ENCODE measurements at places on chromosomes 16 and 17. TPM values are rescaled to one million over a fixed set of nuclear protein-coding genes. Genes with fewer than 3 reads are reported as not detected.

The MT4 gene
- not detected for polyA plus RNA-seq

The PYDC1 gene
- polyA plus RNA-seq = not detected

The PIK3R6 gene
- 2.2 TPM for polyA plus RNA-seq

The PALB2 gene
- 22.6 TPM for polyA plus RNA-seq

The MTMR4 gene
- polyA plus RNA-seq = 70.4 TPM

DNA sequence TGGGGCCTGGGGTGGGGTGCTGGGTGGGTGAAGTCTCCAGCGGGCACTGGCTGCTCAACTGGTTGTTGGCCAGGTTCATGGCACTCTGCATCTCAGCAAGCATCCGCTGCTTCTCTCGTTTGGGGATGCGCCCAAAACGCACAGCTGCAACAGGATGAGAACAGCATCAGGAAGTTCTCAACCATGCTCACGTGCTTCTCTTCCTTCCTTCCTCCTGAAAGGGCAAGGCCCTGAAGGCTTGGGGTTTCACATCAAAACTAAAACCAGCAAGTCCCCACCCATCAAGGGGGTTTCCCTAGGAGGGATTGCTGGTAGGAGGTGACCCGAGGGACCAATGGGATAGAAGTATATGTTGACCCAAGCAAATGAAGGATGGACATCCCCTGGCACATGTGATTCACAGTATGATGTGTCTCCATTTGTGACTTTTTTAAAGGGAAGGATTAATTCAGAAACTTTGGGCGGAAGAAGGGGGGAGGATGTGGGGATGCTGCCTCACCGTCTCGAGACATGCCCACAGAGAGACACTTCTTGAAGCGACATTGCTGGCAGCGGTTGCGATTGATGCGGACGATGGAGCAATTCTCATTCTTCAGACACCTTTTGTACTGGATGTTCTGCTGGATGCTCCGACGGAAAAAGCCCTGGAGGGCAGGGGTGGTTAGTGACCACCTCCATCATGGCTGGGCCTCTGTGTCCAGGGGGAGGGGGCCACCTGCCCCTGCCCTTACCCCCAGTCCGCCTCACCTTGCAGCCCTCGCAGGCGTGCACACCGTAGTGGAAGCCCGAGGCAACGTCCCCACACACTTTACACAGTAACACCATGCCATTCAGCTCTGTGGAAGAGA is 4.2 kb downstream of the NR1D1 start:
- no peak for DNase-seq

- no peak for DNase-seq
Observed at GRCh38 chr16:80610481-80611156, 69.8 kb downstream of the DYNLRB2 start.

DNA sequence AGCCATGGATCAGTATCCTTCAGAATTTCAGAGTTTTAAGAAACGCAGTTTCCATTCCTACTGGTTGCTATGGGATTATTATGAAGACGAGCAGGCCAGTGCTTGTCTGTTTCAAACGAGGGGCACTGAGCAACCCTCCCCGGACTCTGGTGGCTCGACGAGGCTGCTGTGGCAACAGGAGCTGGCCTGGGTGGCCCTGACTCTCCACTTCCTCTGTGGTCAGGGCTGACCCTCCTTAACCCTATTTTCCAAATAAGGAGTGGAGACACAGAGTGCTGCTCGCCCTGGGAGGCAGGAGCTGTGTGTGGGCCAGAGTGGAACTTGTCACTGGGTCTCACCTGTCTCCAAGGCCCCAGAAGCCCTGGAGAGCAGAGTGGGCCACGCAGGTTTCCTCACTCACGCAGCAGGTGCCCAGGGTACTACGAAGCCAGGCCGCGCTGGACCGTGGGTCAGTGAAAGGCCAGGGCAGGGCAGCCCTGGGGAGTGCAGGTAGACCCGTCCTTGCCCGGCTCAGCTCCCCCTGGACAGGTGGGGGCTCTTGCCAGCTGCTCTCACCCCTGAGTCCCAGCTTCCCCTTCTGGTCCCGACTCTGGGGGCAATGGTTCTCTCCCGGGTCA is 3.3 kb downstream of the GALNS start:
- DNase-seq = no peak

- DNase-seq = no peak
Observed at GRCh38 chr17:53662608-53663007, 160.1 kb upstream of the KIF2B start.

GRCh38 chr16:29825145-29826044 is 5.1 kb downstream of the MVP start:
- DNase-seq = no peak

DNA sequence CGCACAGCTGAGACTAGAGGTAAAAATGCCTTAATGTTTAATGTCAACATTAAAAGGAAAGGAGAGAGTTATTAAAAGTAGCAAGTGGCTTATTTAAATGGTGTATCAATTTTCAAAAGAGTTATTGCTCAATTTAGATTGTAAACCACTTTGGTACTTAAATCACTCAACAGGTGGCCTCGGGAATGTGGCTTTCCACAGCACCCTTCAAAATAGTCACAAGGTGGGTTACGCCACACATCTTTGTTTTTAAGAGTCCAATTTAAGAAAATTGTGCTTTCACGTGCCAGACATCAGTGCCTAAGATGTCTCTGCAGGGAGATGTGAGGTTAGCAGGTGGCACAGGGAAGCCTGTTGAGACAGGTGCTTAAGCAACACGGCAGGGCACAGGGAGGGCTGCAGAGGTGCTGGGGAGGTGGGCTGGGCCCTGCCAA is 27.5 kb upstream of the ADCY7 start:
- no peak for DNase-seq

- DNase-seq = no peak
Observed at GRCh38 chr16:78729687-78730086, 630.2 kb downstream of the WWOX start.

DNA sequence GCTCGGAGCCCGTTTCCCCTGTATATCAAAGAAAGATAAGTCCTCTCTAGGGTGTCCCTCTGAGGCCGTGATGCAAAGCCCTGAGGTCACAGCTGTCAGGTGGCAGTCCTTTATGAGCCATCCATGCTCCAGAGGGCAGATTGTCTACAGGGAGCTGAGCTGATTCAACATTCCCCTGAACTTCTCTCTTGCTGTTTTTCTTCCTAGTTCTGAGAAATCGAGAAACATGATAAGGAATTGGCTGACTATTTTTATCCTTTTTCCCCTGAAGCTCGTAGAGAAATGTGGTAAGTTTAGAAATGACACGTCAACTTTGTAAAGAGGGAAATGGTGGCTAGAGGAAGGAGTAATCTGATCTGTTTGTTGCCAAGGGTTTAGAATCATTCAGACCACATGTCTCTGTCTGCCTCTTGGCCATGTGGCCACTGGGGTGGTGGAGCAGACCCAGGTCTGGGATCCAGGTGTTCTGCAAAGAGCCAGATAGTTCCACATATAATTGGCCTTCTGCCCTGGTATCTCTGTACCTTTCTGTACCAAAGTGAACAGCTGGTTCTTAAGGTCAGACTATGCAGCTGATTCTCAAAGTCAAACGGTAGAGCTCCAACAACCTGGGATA is 3.5 kb downstream of the CTNS start:
- no peak for DNase-seq

DNA sequence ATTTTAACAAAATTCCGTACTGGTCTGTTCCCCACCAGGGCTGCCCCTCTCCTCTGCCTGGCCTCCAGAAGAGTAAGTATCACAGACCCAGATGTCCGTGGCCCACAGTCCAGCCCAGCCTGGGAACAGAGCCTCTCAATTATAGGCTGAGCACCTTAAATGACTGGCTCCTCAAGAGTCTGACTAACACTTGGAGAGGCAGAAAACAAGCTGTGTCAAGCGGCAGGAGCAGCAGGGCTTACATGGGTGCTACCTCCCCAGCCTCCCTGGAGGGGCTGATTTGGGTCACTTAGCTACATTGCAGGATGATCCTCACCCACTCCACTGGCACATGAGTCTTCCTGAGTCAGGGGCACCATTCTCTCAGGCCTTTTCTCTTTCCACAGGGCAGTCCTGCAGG is 209.7 kb downstream of the COPRS start:
- DNase-seq = no peak

GRCh38 chr16:82042846-82043245 is 7.8 kb downstream of the HSD17B2 start:
- no peak for DNase-seq

DNA sequence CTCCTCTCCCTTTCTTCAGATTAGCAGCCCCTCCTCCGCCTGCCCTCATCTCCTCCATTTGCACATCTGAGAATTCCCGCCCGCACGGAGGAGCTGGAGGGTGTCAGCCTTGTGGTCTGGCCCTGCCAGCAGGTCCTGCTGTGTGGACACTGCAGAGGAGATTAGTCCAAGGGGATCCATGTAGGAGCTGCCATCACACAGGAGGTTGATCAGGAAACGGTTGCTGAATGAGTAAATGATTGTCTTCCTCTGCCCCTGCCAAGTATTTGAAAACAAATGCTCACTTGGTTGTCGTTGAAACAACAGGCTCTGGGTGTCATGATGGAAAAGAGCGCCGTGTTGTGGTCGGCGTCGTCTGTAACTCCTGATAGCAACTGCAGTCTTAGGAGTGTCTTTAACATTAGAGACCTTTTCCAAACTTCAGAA is 63.8 kb upstream of the CHMP6 start:
- DNase-seq = no peak

GRCh38 chr17:28686296-28686695 is 24.3 kb downstream of the SUPT6H start:
- no peak for DNase-seq

Measured in renal cortex interstitium (tissue), 15 donors.